ENCODE measurements at places on chromosomes 7 and 10. TPM values are rescaled to one million over a fixed set of nuclear protein-coding genes. Genes with fewer than 3 reads are reported as not detected.

PNLIP gene
- not detected for total RNA-seq

AOAH gene
- total RNA-seq = not detected

PDE6C gene
- not detected for total RNA-seq

SPDYE8 gene
- total RNA-seq = not detected

CDNF gene
- 0.35 TPM for total RNA-seq

PSD gene
- 4.8 TPM for total RNA-seq

LGI1 gene
- not detected for total RNA-seq

NCF1 gene
- not detected for total RNA-seq

TMUB1 gene
- total RNA-seq = 7.8 TPM

PSPH gene
- 115 TPM for total RNA-seq

TDRD1 gene
- 7.7 TPM for total RNA-seq

WNT8B gene
- total RNA-seq = not detected

CFTR gene
- not detected for total RNA-seq

SNX10 gene
- not detected for total RNA-seq

WEE2 gene
- total RNA-seq = not detected

AHR gene
- 31.5 TPM for total RNA-seq

SORCS1 gene
- total RNA-seq = not detected

CXCL12 gene
- 235 TPM for total RNA-seq

NPY gene
- total RNA-seq = not detected

SMO gene
- total RNA-seq = 18.5 TPM

CTBP2 gene
- 73.5 TPM for total RNA-seq

MKI67 gene
- 1.6 TPM for total RNA-seq

IL6 gene
- 32.2 TPM for total RNA-seq

CPEB3 gene
- total RNA-seq = 0.68 TPM

SP8 gene
- not detected for total RNA-seq

CRYGN gene
- not detected for total RNA-seq

SLC18A2 gene
- under 0.01 TPM for total RNA-seq

NAT16 gene
- not detected for total RNA-seq

BLNK gene
- total RNA-seq = not detected

ZNF117 gene
- total RNA-seq = 1.9 TPM

JAKMIP3 gene
- 0.08 TPM for total RNA-seq

OR2A12 gene
- total RNA-seq = not detected

TYW1B gene
- 5.0 TPM for total RNA-seq

CCL24 gene
- not detected for total RNA-seq

BHLHA15 gene
- total RNA-seq = not detected

CFAP70 gene
- total RNA-seq = 0.94 TPM

TSPAN15 gene
- 3.9 TPM for total RNA-seq

KLF14 gene
- total RNA-seq = not detected

OR2AE1 gene
- total RNA-seq = not detected

ATRNL1 gene
- total RNA-seq = 0.23 TPM

SEMA4G gene
- total RNA-seq = 0.53 TPM

H2AZ2 gene
- total RNA-seq = 194 TPM

LRRC4 gene
- total RNA-seq = not detected

ABCB1 gene
- total RNA-seq = 0.75 TPM

Measured in smooth muscle cell of the coronary artery (primary cell).